Renal cortex interstitium (tissue), 15 donors: ENCODE measurements at places on chromosomes 1 and 21.

DNA sequence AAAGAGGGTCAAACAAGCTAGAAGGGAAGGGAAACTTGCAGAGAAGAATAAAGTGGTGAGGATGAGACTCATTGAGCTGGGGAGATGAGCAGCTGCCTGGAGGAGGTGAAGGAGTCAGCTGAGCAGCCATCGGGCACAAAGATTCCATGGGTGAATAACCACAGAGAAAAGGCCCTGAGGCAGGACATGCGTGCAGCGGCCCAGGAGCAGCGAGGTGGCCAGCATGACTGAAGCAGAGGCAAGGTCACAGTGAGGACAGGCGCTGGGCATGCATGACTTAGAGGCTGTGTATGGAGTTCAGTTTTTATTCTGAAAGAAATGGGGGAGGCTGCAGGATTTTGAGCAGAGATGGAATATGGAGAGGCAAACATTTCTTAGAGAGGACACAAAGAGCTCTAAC is 24.9 kb downstream of the OLFML2B start:
- no peak for DNase-seq

DNA sequence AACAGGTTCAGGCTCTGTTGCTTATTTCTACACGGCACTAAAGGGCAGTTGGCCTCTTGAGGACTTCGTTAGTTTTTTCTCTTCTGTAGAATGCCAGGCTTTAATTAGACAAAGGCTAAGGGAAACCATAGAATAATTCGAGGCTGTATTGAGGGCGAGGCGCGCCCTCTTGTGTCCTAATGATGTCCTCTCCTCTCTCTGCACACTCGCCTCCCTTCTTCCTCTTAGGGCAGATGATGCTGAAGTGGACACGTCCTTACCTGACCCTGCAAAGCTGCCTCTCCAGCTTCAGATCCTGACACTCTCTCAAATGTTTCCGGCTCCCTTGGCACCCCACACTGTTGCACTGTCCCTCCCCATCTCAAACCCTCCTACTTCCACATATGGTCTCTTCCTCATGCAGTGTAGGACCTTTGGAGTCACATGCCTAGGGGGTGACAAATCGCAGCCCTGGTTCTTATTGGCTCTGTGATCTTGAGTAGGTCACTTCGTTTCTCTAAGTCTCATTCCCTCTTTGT is 1.9 kb upstream of the ZSCAN20 start:
- peak; percentile 80 for DNase-seq

GRCh38 chr21:38965910-38966504 is 160.3 kb downstream of the ETS2 start:
- no peak for DNase-seq

DNA sequence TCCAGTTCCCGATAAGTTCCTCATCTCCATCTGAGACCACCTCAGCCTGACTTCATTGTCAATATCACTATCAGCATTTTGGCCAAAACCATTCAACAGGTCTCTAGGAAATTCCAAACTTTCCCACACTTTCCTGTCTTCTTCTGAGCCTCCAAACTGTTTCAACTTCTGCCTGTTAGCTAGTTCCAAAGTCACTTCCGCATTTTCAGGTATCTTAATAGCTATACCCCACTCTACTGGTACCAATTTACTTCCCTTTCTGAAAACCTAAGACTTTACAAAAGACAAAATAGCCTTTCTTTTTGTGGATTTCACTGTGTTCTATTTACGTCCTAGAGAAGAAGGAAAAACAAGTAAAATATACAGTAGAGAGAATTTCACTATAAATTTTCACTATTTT is 147.0 kb upstream of the FMN2 start:
- no peak for DNase-seq

DNA sequence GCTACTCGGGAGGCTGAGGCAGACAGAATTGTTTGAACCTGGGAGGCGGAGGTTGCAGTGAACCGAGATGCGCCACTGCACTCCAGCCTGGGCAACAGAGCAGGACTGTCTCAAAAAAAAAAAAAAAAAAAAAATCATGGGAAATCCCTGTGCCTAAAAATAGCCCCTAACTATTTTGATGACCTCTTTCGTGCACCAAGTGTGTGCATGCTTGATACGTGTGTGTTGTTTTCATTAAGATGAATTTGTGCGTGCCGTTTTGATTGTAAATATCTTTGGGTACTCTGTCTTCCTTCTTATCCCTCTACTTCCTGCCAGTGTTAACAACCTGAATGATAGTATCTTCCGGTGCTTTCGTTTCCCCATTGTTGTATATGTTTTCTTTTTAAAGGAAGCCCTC is 9.8 kb downstream of the CACYBP start:
- no peak for DNase-seq
